Tibial nerve (tissue), 4 donors: ENCODE measurements at places on chromosomes 2 and 18. TPM values are rescaled to one million over a fixed set of nuclear protein-coding genes. Genes with fewer than 3 reads are reported as not detected.

Gene SH3YL1
- total RNA-seq: 22.2 TPM

DNA sequence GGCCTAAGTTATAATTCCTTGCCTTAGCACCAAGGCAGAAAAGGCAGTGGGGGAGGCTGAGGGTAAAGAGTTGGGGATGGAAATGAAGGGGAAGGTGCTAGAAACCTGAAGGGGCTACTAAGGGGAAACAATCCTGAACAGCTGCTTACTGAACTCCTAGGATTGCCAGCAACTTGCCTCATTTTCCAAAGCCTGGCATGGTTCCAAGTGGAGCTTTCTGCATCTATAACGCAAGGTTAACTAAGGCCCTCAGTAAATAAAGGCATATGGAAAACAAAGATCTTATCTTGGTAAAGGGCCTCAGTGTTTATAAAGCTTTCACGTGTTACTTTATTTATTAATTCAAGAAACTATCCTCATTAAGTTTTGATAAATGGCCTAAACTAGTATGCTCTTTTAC, 10.9 kb downstream of the MEP1B start:
- no peak for DNase-seq

Gene IL36A
- total RNA-seq: not detected

GRCh38 chr2:19648583-19648982, 253.2 kb downstream of the TTC32 start:
- DNase-seq: peak; percentile 70

GRCh38 chr2:40168032-40168431, 283.9 kb downstream of the SLC8A1 start:
- no peak for DNase-seq

Gene GNAL
- total RNA-seq: 12.9 TPM
